Bladder microvascular endothelial cell (primary cell): ENCODE measurements at places on chromosomes 2 and 18. TPM values are rescaled to one million over a fixed set of nuclear protein-coding genes. Genes with fewer than 3 reads are reported as not detected.

XIRP2 gene
- total RNA-seq: 0.06 and 0.16 TPM in 2 replicates

KIF5C gene
- total RNA-seq: 0.16 and 0.57 TPM in 2 replicates

TEKT4 gene
- not detected in 2 replicates for total RNA-seq

IL18RAP gene
- total RNA-seq: under 0.01 TPM in 1 of 2 replicates, not detected in the other

OXER1 gene
- not detected in 2 replicates for total RNA-seq

PLCD4 gene
- total RNA-seq: 0.32 and 1.5 TPM in 2 replicates

SH3RF3 gene
- total RNA-seq: 3.1 and 12.3 TPM in 2 replicates

TUBA3D gene
- total RNA-seq: not detected in 2 replicates

WIPF1 gene
- 7.3 and 18.4 TPM in 2 replicates for total RNA-seq
